ENCODE measurements at places on chromosomes 2 and 18.

DNA sequence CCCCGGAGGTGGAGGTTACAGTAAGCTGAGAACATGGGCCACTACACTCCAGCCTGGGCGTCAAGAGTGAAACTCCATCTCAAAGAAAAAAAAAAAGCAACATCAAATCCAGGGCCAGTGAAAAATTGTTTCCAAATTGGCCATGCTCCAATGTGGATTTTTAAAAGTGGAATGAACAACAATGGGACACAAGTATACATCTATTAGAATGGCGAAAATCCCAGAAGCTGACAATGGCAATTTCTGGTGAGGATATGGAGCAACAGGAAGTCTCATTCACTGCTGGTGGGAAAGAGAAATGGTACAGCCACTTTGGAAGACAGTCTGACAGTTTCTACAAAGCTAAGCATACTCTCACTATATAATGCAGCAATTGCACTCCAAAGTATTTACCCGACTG, 161.4 kb downstream of the UXS1 start:
- DNase-seq = no peak

- DNase-seq = no peak
Measured at GRCh38 chr2:239329284-239329971, 71.4 kb downstream of the HDAC4 start.

DNA sequence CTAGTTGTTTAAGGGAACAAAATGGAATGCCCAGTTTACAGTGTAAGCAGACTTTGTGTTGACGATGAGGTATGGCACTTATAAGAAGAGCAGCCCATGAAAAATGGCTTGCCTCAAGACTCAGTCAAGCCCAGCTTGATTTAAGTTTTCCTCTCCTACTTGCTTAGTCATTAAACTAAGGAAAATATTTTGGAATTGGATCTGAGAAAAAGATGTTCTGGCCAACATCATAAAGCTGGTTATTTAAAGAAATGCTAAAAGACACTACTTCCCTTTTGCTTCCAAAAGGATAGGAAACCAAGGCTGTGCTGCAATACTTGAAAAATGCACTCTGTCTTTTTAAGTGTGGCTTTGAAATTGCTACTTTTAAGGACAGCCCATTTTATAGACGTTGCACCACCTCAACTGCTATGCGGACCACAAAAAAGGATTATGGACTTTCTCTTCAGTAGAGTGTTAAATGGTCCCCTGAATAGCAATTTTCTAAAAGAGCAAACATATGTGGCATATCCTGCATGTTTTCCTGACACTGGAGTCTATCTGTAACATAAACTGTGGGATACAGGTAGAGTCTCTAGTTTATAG, 32.1 kb downstream of the CCDC141 start:
- DNase-seq = no peak

GRCh38 chr2:47558116-47558767, 155.3 kb downstream of the MSH2 start:
- no peak for DNase-seq

GRCh38 chr2:177241711-177242120, 22.8 kb downstream of the NFE2L2 start:
- no peak for DNase-seq

DNA sequence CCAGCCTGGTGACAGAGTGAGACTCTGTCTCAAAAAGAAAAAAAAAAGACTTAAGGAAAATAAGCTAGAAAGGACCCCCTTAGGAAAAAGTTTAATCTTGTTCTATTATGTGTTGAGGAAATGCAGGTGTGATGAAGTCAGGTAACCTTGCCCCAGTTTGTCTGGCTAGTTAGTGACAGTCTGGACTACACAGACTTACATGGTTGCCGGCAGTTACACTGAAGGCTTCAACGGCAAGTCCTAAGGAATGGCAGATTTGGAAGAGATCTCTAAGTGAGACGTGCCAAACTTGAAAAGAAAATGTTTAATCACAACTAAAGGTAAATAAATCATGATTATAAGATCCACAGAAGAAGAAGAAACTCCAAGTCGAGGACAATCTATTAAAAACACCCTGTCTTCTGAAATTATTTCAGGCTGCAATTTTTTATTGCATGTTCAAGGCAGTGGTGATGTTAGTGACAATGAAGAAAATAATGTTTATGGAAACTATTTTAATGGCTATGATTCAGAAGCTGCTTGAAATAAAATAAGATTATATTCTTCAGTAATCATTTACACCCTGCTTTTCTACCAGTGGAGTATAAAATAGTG, 84.2 kb downstream of the TTC27 start:
- no peak for DNase-seq

DNA sequence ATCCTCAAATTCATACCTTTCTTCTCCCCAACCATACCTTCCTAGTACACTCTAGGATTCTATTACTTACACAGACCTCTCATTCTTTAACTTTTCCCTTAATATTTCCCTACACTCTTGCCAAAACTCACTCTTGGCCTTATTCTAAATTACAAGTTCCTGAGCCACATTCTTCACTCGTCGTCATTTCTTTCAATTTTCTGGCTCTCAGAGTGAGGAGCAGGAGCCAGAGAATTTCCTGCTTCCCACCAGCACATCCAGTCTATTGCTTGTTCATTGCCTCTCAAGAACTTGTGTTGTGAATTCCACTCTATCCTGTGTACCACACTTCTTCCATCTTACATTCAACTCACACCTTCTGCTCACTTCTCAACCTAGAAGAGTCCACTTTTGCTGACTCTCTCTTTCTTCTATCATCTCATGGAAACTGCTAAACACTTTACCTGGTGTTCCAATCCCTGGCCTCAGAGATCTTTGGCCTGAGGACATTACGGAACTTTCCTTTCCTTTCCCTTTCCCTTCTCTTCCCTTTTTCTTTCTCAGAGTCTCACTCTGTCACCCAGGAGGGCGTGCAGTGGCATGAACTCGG, 171.6 kb downstream of the PLCL1 start:
- DNase-seq = no peak

DNA sequence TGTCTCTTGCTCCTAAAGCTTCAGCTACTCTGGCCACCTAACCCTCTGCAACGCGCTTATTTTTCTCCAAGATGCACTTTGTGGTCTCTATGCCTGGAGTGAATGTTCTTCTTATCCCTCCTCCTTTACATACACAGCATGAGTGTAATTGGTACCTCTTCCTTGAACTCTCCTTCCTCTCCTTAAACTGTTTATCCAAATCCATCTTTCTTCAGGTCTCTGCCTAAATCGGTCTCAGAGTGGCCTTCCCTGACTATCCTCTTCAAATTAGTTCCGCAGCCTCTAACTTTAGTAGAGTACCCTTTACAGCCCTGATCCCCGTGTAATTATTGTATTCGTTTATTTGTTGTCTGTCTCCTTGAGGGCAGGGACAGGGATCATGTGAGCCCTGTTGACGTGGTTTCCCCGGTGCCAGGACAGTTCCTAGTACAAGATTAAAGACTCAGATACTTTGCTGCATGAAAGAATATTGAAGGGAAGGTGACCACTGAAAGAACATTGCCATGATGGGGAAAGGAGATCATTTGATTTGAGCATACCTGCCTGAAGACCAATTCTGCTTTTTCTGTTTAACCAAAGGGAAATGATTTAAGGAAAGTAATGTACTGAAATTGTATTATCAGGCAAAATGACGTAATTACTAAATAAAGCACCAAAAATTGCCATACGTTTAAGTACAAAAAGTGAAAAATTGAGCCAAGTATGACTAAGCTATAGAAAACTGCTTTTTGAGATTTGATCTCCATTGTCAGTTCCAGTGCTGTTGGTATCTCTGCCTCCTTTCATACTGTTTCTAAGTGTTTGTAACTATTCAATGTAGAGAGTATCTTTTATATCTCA, 1.2 kb downstream of the CNOT9 start:
- DNase-seq = no peak

DNA sequence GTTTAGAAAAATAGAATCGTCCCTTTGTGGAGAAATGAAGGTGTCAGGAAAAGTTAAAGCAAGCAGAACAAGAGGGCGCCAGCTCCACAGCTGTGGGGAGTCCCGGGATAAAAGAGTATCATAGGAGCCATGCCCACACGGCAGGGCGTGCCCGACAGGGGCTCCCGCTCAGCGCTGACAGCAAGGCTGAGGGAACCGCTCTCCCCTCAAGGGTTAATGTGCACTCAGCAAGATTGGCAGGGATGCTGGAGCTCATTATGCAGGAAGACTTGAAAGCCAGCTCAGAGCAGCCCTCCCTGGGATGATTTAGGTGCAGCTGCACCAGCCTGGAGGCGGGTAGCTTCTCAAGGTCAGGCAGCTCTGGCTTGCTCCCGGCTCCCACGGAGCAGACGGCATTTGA, 500.2 kb downstream of the EIPR1 start:
- no peak for DNase-seq

DNA sequence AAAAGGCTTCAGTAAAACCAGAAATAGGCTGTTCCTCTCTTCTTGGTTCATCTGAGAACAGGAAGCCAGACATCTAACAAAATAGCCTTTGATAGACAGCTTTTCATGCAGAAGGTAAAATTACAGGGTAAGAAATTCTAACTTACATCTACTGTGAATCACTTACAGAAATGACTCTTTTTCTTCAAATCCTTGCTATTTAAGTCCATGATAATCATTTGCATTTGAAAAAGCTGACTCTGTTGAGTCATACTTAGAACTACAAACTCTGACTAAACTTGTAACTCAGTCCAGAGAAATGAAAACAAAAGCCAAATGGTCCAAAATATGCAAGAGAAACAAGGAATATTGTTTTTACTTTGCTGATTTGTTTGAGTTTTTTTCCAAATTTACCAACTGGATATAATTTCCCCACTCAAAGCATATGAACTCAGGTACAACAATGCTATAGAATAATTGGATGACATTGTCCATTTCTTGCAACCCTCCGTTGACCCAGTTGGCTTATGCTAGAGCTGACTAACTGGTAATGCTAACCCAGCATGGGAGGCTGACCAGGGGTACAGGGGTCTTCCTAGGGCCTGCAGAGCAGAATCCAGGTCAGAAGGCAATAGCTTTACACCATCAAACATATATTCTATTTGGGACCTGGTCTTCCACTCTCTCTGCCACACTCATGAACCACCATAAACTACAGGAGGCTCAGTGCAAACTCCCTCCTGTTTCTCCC, 18.8 kb upstream of the MREG start:
- peak; percentile 43 for DNase-seq

DNA sequence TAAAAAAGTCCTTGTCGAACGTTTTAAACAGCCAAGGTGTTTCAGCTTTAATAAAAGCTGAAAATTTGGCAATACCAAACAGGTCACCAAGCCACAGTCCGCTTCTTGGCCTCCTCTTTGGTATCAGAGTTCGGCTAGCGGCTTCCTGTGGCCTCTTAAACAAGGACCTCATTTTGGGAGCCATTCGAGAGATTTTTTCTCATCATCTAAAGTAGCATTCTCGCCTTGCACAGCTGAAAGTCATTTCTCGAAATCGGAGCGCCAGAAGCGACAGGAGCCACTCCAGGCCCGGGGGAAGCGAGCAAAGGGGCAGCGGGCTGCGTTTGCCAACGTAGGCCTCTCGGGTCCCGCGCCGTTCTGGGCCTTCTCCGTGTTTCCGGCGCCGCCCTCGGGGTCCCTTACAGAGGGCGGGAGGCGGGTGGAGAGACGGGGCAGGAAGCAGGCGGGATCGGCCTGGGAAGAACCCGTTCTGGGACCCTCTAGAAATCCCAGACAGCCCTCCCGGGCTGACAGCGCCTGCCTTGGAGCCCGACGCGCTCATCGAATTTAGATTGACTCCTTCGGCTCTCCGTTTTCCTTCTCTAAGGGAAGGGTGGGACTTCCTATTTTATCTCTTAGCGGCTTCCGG, 522 bp upstream of the ZNF407 start:
- DNase-seq = peak; percentile 42

- no peak for DNase-seq
Measured at GRCh38 chr2:17625446-17625845, 85.0 kb downstream of the VSNL1 start.

DNA sequence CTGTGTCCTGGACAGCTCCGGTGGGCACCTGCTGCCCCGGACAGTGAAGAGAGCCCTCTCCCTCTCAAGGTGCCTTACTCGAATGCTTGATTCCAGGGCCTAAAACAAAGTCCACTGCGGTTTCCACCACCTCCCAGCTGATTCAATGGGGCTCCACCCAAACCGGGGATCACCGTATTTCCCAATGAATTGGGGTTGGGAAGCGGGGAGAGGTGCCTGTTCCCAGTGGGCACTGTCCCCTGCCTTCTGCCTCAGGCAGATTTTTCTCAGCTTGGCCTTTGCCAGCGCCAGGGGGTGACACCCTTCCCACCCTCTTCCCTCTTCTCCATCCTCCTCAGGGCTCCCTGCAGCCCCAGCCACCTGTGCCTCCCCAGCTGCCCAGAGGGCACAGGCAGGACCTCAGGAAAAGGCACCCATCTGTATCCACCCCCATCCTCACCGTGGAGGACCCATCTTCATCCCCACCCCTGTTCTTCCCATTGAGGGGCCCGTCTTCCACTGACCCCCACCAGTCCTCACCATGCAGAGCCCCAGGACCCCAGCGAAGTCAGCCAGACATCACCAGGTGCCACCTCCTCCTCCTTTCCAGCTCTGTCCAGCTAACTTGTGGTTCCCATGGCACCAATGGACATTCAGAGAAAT, 66.7 kb upstream of the HPCAL1 start:
- DNase-seq = no peak

- no peak for DNase-seq
Measured at GRCh38 chr2:11807156-11808015, 61.0 kb downstream of the LPIN1 start.

- DNase-seq = no peak
Measured at GRCh38 chr2:18623782-18624181, 34.4 kb upstream of the NT5C1B start.

GRCh38 chr18:52544086-52544485, 204.1 kb downstream of the DCC start:
- DNase-seq = no peak

GRCh38 chr2:163469561-163469962, 266.2 kb downstream of the FIGN start:
- DNase-seq = no peak

GRCh38 chr18:50360611-50361010, 14.2 kb upstream of the SKA1 start:
- no peak for DNase-seq

DNA sequence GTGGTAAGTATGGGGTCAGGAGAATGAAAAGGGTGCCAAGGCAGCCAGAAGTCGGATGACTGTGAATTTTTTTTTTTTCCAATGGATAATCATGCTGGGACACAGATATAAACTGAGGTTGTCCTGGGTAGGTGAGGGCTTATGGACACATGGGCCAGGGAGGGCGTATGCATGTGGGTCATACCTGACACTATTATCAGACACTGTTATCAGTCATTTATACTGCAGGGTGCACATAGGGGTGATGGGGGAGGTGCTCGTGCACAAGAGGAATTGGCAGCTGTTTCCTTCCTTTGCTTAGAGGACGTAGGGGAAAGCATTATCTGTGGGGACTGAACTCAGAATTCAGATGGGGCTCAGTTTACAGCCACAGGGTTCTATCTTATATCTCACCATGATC, 10.1 kb downstream of the CTIF start:
- no peak for DNase-seq

GRCh38 chr2:226308986-226309385, 490.6 kb downstream of the IRS1 start:
- DNase-seq = peak; percentile 39

DNA sequence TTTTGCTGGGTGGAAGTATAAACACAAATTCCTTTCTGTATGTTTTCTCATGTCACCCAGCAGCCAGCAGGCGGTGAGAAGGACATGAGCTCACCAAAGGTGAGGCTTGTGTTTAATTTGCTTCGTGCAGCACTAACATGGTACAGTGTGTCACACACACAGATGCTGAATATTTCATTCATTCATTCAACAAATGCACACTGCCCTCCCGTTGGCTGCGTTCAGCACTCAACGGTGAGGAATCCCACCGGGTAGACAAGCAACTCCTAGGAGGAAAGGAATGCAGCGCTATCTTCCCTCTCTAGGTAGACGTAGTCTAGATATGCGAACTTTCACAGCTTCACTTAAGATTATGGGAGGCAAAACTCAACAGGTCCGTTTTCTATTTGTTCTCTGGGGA, 85.1 kb downstream of the LONRF2 start:
- DNase-seq = no peak
